ENCODE measurements at places on chromosomes 1 and 21. TPM values are rescaled to one million over a fixed set of nuclear protein-coding genes. Genes with fewer than 3 reads are reported as not detected.

The CD52 gene
- not detected for total RNA-seq

The SMPDL3B gene
- total RNA-seq: not detected

- no peak for DNase-seq
Measured at GRCh38 chr1:153246018-153246417, 13.5 kb upstream of the LORICRIN start.

GRCh38 chr1:241817956-241818612 is 29.9 kb upstream of the EXO1 start:
- DNase-seq: no peak

GRCh38 chr1:161021165-161021969 is 415 bp upstream of the F11R start:
- peak; percentile 17 for DNase-seq

GRCh38 chr1:156836041-156836654 is 19.5 kb upstream of the SH2D2A start:
- DNase-seq: no peak

Measured in neural crest cell (in vitro differentiated cells).